Activated naive CD4-positive, alpha-beta T cell treated with anti-CD3 and anti-CD28 coated beads, Interleukin-2, amount 50 U/mL, for 16 hours (primary cell): ENCODE measurements at places on chromosomes 3 and 15.
A peak's percentile ranks its signal among the peaks of the same experiment; 100 is the strongest.

GRCh38 chr15:47786371-47786770 lies 69.1 kb downstream of the SEMA6D start:
- DNase-seq = no peak

GRCh38 chr3:112401617-112402016 lies 68.7 kb downstream of the CD200 start:
- DNase-seq = no peak

GRCh38 chr3:127034990-127035652 lies 52.2 kb downstream of the PLXNA1 start:
- no peak for DNase-seq

GRCh38 chr3:103810167-103810566 lies 1375.4 kb downstream of the ZPLD1 start:
- DNase-seq = no peak

GRCh38 chr15:90225047-90225446 lies 8.7 kb downstream of the CIB1 start:
- DNase-seq = no peak

GRCh38 chr3:59286791-59287531 lies 237.1 kb upstream of the CFAP20DC start:
- DNase-seq = peak; percentile 13

GRCh38 chr3:100561459-100562158 lies 47.8 kb upstream of the ADGRG7 start:
- DNase-seq = no peak

DNA sequence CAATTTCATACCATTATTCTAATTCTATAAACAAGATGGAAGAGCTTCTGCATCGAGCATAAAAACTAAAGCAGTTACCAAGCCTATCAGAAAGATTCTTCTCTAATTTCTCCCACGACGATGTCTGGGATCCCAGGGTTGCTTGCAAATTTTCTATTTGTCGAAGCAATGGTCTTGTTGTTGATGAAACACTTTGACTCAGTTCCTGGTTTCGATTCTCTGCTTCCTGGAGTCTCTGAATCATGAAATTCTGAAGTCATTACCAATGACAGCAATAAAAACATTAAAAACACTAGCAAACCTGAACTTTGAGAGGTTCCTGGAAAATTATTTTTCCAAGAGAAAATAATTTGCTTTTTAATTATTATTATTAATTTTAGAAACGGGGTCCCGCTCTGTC lies 18.7 kb downstream of the TMF1 start:
- no peak for DNase-seq

- no peak for DNase-seq
Measured at GRCh38 chr15:29656636-29657475, 165.4 kb downstream of the TJP1 start.

DNA sequence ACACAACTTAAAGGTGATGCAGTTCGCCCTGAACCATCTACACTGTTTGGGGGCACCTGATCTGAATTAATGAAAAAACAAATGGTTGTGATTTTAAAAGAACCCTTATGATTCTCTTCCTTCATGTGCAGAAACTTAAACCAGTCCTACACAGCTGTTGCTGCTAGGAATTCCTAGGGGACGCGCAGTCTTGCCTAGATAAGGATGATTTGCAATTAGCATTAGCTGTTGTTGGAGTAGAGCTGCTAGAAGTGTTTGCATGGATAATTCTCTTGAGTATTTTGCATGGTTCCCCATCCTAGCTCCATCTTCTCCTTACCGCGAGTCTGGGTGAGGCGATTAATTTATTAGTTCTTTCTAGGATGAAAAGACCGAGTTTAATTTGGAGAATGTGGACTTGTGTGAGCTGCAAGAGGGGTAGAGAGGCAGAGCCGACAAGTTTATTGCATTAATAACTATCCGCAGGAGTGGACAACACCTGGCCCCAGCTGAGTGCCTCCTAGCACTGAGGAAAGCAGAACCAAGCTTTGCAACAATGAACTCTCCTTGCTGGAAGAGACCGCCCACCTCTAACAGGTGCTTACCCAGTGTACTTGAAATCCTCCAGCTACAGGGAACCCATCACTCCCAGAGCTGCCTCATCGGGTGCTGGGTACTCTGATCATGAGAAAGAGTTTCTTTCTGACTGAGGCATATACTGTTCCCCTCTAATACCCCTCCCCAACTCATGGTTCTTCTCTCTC lies 75.0 kb upstream of the WNT7A start:
- DNase-seq = no peak

GRCh38 chr15:73352082-73352481 lies 16.7 kb downstream of the HCN4 start:
- no peak for DNase-seq

DNA sequence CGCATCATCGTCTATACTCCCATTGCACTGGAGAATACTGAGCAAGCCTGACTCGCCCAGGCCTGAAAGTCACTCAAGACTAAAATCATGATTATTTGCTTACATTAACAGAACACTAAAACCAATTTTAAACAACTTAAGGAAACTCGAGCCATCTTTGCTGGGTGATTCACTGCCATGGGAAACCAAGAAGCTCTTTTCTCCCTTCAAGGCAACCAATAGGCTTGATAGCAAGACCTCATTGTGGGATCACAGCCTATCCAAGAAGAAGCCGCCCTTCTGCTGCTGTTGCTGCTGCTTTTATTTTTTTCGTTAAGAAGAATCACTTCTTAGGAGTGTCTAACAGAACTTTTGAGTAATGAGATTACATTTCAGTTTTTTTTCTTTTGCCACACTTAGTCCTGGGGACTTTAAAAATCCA lies 479.4 kb downstream of the FOXP1 start:
- DNase-seq = no peak

DNA sequence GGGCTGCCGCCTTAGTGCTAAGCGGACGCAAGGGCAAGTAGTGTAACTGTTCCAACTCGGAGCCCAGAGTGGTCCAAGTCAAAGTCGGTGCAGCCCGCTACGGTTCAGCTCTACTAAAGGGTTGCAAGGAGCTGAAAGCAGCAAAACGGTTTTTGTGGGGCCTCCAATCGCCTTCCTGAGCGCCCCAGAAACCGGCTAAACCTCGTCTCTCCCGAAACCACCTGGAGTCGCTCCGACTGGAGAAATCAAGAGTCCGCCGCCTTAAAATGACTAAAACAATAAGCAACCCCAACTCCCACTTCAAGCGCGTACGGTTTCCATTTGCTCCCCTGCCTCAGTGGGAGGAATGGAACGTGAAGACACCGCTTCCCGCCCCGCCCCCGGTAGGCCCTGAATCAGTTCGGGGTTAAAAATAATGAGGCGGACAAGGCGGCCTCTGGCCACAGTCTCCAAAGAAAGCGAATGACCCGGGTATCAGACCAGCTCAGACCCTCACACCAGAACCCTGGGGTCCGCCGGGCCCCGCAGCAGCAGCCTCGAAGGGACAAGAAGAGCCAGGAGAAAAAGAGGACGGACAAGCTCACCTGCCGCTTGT lies 401 bp downstream of the SEC11A start:
- peak; percentile 54 for DNase-seq

- no peak for DNase-seq
Measured at GRCh38 chr3:99485286-99485685, 153.1 kb upstream of the COL8A1 start.

GRCh38 chr15:96186105-96186504 lies 144.4 kb upstream of the NR2F2 start:
- DNase-seq = no peak

DNA sequence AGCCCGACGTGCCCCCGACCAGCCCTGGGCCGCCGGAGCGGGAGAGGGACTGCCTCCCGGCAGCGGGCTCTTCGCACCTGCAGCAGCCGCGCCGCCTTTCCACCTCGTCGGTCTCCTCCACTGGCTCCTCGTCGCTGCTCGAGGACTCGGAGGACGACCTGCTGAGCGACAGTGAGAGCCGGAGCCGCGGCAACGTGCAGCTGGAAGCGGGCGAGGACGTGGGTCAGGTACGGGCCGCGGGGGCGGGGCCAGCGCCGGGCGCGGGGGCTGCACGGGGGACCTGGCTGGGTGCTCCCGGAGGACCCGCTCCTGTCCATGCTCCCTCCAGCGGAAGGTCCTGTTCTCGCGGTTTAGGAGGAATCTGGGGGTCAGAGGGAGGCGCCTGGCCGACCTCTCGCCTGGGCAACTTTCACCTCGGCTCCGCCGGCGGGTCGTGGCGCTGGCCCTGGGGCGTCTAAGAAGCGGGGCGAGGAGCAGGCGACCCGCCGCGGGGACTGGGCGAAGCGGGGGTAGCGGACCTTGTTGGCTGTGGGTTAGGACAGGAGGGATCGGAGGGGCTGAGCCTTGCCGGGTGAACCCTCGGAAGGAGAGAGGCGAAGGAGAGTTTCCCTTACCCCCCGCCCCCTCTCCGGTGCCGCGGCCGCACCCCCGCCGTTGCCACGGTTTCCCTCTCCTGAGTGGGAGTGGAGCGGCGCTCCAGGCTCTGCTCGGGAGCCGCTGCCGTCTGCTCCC lies 682 bp downstream of the ITPKA start:
- DNase-seq = peak; percentile 51

DNA sequence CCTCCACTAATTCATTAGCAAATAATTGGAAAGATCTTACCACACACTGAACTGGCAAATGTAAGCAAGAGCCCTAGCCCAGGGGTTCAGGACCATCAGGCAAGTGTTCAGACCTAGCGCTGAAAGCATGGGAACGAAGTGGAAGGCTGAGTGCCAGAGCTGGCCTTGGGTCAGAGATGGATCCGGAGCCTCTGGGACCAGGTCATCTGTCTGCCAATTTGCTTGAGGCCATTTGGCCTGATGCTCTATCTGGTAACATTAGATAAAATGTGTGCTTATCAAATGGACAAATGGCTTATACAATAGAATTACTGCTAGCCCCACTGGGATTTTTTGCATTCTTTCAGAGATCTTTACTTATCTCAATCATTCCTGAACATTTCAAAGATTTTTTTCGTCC lies 1.4 kb upstream of the TMC3 start:
- DNase-seq = no peak

DNA sequence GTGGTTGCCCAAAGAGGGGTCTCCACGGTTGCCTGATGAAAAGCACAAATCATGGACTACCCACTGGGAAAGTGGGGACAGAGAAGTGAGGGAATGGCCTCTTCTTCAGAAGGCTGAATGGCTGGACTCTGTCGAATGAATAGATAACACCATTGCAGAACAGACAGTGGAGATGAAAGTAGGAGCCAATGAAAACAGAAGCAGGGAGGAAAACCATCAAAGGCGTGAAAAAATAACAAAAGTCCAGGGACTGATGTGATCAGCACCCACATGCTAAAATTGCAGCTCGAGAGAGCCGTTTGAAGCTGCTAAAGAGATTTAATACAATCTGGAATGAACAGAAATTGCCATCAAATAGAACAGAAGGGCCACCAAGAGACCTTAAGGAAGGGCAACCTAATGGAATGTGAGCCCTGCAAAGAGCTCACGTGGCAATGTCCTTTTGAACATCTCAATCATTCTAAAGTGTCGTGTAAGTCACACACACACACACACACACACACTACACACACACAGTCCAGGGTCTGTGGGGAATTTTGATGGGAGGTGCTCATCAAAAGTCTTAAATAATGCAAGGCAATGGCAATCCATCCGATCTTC lies 130.9 kb upstream of the ICE2 start:
- no peak for DNase-seq

- no peak for DNase-seq
Measured at GRCh38 chr3:186754006-186754405, 29.4 kb upstream of the EIF4A2 start.
